ENCODE measurements at places on chromosomes 3 and 15.

DNA sequence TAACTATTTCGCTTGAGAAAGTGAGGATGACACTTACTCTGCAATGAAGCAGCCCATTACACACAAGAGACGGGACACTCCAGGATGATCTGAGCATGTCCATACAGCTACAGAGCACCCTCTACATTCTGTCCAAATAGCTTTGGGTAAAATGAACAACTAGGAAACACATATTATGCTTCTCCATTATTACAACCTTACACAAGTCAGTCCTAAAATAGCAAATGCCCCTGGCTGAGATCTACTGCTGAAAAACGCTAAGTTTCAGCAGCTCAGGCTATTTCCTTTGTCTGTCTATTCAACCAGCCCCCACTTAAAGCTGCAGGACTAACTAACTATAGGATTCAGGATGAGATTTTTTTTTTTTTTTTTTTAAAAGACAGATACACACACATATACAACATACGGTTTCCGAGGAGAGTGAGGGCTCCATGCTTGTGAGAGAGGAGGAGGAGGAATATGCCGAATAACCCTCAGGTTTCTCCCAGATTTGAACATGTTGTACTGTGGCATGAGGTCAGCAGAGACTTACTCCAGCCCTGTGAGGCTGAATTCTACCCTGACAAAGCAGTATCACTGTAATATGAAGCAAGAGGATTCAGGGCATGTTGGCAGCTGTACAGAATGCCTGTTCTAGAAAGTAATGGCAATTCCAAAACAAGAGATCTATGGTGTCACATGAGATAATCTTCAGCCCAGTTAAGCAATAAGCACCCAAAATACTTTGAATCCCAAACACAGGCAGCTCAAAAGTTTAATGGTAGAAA lies 117.3 kb upstream of the PLXND1 start:
- DNase-seq: no peak

DNA sequence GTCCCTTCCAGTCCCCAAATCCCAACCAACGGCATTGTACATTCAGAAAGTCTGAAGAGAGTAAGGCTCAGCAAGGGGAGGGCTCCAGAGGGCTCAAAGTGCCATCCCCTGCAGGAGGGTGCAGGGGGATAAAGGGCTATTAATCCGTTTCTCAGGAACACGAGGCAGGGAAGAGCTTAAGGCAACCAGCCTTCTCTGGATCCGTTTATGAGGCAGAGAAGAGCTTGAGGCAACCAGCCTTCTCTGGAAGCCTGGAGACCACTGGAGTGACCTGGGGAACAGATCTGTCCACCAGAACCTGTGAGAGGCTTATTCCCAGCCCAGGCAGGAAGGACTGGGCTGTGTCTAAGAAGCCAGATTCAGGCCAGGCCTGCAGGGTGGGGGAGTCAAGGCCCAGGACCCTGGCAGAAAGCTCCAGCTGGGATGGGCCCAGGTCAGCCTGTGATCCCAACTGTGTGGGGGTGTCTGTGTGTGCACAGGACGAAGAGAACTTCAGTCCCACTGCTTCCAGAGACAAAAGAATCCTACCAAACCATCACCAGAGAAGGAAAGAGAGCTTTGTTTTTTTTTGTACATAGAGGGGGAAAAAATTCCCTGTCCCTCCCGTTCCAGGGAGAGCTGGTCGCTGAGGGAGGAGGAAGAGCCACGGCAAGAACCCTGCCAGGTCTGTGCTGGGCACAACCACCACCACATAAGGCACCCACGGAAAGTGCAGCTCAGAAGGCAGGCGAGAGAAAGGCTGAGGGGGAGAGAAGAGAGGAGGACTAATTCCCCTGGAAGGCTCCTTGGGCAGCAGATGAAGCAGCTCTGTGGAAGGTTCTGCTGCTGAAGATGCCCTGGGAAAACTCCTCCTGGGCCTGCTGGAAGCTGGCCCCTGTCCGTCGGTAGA lies 1.6 kb upstream of the ULK3 start:
- DNase-seq: no peak

DNA sequence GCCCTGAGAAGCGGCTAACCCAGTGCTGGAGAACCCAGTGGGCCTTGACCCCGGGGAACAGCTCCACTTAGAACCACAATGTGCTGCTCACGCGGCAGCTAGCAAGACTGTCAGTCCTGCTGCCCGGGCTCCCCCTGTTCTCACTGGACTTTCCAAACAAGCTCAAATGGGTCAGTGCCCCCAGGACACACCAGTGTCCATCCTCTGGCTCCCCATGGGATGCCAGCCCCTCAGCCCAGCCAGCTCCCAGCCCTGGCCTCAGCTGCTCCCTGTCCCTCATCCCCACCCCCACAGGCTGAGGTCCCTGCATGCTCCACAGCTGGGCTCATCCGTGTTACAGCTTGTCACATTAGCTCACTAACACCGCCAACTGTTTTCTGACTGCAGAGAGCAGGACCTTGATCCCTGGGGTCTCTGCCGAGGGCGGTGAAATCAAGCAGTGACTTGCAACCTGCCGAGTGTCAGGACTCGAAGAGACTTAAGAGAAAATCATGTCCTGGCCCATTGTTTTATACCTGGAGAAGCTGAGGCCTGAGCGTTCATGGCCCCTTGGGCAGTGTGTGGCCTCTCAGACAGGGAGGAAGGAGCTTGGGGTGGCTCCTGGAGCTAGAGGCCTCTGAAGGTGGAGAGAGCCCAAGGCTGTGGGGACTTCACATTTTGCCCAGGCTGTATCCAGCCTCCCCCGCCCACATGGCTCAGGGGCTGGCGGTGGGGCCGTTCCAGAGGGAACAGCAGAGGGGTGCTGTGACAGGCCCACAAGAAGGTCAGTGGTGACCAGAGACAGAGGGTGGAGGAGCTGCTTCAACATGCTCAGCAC lies 157.5 kb downstream of the MEGF11 start:
- no peak for DNase-seq

DNA sequence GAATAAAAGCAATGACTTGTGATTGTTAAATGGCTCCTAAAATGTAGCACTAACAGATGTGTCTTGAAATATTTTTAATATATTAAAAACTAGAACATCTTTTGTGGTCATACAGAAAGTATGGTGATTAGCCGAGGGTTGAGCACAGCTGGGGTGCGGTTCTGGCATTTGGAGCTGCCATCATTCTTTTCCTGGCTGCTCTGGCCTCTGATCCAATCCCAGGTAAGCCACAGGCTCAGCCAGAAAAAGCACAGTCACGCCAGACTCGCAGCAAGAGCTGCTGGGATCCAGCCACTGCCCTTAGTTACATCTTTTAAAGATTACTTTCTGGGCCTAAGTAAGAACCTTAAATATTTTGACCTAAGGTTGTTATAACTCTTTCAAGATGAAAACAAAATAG lies 196.8 kb downstream of the PLCL2 start:
- DNase-seq: no peak

DNA sequence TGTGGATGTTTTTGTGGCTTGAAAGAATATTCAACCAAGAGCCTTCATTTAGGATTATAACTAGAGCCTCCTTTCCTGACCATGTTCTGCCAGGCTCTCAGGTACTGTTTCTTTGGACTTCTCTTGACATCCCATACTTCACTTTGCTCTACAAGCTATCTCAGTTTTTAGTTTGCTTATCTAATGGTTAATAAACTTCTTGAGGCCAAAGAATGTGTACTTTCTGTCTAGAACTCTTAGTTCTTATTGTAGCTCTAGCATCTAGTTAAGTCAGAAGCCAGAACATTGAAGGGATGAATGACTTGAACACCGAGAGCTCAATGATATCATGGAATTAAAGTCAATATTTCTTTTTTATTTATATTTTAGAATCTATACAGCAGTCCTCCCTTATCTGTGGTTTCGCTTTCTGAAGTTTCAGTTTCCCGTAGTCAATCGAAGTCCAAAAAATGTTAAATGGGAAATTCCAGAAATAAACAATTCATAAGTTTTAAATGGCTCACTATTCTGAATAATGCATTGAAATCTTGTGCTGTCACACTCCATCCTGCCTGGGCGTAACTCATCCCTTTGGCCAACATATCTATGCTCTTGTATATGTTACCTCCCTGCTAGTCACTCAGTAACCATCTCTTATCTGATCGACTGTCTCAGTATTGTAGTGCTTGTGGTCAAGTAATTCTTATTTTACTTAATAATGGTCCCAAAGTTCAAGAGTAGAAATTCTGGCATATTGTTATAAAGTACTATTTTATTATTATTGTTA lies 368.6 kb upstream of the RBMS3 start:
- no peak for DNase-seq

DNA sequence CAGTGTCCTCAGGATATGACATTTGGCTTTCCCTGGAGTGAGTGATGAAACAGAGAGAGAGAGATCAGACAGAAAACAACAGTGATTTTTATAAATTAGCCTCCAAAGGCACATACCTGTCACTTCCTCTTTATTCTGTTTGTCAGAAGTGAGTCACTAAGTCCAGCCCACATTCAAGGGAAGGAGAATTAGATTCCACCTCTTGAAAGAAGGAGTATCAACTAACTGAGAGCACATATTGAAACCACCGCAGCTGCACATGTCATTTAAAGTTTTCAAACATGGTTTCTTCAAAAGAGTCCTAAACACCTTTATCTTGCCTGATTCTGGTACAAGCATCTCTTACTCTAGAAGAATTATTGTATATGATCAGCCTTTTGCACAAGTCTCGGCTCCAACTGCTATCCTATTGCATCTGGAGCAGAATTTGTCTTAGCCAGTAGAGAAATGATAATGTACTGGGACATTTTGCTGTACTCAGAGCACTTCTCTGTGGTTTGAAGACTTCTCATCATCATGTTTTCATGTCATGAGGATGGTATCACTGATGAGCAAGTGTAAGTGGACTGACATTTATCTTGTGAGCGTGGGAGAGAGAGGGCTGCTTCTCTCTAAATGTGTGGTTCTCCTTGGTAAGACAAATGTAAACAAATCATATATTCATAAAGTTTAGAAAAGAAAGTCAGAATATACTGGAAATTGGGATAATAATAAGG lies 338.9 kb upstream of the CFAP20DC start:
- no peak for DNase-seq

- DNase-seq: no peak
Observed at GRCh38 chr15:93658026-93658816, 569.2 kb upstream of the RGMA start.

DNA sequence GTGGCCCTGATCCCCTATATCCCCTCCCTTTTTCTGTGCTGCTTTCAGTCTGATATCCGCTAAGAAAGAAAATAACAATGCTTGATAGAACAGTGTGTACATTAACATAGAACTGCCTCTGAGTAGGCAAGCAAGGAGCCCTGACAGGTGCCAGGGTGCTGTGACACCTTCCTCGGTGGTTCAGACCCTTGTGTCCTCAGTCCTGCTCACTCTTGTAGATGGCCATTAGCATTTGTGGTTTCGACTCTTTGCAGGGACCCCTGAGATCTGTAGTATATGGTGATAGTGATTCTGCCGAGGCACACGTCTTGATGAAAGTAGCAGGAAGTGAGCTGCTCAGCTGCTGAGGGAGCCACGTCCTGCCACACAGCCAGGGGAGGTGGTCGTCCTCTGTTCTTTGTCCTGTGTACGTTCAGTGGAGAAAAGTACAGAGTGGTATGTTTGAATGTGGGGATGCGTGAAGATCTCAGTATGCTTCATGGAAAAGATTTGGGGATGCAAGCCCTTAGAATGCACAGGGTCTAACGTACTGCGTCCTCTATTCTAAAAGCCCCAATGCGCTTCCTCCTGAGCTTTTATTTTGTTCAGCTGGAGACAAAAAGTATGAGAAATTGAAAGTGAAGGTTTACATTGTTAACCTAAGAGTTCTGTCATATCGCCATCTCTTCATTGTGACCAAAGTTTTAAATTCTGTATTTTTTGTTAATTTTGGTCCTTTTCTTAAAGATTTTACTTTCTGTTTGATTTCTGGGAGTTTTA lies 35.4 kb downstream of the PXYLP1 start:
- no peak for DNase-seq

DNA sequence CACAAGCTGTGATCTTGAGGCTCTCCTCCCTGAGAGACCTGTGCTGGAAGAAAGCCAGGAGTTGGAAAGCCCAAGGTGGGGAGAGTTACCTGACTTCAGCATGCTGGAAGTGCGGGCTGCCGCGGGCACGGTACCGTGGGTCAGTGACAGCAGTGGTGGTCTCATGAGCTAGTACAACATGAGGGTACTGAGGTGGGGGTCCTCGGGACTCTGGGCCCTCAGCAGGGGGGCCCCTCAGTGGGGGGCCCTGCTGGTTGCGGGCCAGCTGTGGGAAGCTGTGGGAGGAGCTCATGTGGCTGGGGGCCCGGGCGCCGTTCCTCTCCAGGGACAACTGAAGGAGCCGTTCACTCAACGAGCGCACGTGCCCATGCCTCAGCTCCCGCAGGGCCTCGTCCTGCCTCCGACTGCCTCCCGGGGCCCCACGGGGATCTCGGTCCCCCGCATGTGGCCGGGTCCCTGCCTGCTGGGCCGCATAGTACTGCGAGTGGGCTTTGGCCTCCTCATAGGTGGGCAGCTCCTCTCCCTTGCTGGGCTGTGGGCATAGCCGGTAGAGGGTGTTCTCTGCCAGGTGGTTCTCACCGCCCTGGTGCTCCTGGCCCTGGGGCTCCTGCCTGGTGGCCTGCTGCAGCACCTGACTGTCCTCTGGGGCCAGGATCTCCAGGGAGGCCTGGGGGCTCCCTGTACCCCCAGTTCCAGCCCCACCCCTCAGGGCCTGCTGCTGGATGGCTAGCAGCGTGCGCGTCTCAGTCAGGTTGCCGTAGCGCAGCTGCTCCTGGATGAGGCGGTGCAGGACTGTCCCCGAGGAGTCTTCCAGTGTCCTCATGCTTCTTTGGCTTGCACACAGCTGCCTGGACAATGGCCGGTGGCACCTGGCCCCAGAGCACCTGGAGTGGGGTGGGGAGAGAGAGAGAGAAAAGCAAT lies 3.4 kb downstream of the AMOTL2 start:
- DNase-seq: no peak

DNA sequence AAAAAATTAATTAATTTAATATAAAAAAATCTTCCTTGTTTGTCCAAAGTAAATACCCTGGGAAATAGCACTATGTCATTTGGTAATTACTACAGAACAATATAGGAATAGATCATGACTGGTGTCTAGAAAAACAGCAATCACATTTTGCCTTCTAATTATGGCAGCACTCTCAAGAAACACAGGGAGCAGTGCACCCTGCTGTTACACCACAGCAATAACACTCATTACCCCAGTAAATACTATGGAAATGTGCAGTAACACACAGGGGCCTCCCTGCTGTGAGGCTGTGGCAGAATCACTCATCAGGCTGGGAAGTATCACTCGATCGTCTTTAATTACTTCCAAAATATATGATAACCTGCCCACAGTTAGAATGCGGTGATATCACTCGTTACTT lies 646.0 kb downstream of the TUSC7 start:
- no peak for DNase-seq

GRCh38 chr3:58573640-58574039 lies 3.6 kb downstream of the FAM107A start:
- DNase-seq: no peak

Data from stimulated activated CD4-positive, alpha-beta T cell treated with anti-CD3 and anti-CD28 coated beads, Interleukin-1b, Interleukin-23, amount 100 ng/mL, for 24 hours (primary cell).